ENCODE measurements at places on chromosomes 11 and 22.

GRCh38 chr11:27571154-27571810 lies 64.7 kb upstream of the LIN7C start:
- no peaks in the 10 kb centered on the region for H3K27me3 ChIP-seq
- H3K4me1 ChIP-seq, result no peaks in the 10 kb centered on the region
- H3K36me3 ChIP-seq, result no peaks in the 10 kb centered on the region
- no peak overlapping the region for H3K4me3 ChIP-seq
- no peak for DNase-seq
- no peak overlapping the region for H3K27ac ChIP-seq

DNA sequence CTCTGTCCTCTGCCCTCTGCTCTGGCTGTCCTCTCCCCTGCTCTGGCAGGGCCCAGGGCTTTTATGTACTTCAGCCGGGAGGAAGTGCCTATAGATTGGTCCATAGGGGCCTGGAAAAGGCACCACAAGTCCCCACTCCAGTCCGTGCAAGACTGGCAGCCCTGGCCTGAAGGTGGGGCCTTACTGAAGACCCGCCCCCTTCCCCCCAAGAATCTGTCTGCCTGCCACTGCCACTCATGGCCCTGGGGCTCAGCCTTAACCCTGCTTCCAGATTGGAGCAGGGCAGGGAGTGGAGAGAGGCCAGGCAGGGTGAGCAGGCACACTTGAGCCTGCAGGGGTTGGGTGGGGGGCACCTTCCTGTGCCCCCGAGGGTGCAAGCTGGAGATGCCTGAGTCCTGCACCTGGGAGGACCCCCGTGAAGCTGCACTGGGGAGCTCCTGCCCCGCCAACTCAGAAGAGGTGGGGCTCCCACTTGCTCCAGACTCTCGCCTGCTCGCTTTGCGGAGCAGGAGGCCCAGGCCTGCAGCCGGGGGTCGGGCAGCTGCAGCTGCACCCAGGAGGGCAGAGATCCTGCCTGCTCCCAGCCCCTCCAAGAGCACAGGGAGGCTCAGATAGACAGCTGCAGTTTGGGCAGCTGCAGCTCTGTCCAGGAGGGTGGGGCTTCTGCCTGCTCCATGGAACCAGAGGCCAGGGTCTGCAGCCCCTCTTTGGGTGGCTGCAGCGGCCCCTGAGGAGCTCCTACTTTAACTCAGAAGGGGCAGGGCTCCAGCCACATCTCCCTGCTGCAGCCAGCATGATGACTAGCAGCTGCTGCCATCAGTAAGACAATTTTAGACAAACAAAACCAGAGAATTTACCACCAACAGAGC lies 51.0 kb upstream of the SC5D start:
- H3K4me1 ChIP-seq, result peaks cover 13% of the 10 kb centered on the region
- H3K27me3 ChIP-seq, result no peaks in the 10 kb centered on the region
- no peak overlapping the region for H3K27ac ChIP-seq
- H3K4me3 ChIP-seq, result no peak overlapping the region
- no peak for DNase-seq

GRCh38 chr11:17298302-17298701 lies 21.8 kb downstream of the NUCB2 start:
- no peak overlapping the region for H3K27ac ChIP-seq
- DNase-seq, result no peak
- no peak overlapping the region for H3K4me3 ChIP-seq
- H3K4me1 ChIP-seq, result no peaks in the 10 kb centered on the region
- H3K36me3 ChIP-seq, result no peaks in the 10 kb centered on the region

DNA sequence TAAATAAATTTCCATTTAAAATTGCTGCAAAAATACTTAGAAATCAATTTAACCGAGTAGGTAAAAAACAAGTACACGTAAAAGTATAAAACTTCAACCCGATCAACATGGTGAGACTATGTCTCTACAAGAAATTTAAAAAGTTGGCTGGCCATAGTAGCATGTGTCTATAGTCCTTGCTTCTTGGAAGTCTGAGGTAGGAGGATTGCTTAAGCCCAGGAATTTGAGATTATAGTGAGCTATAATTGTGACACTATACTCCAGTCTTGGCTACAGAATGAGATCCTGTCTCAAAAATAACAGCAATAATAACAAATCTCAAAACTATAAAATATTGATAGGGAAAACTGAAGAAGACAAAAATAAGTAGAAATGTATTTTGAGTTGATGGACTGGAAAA lies 11.1 kb downstream of the CASP4 start:
- no peaks in the 10 kb centered on the region for H3K4me1 ChIP-seq
- no peak overlapping the region for H3K4me3 ChIP-seq
- H3K27ac ChIP-seq, result no peak overlapping the region
- no peak for DNase-seq
- H3K36me3 ChIP-seq, result no peaks in the 10 kb centered on the region

DNA sequence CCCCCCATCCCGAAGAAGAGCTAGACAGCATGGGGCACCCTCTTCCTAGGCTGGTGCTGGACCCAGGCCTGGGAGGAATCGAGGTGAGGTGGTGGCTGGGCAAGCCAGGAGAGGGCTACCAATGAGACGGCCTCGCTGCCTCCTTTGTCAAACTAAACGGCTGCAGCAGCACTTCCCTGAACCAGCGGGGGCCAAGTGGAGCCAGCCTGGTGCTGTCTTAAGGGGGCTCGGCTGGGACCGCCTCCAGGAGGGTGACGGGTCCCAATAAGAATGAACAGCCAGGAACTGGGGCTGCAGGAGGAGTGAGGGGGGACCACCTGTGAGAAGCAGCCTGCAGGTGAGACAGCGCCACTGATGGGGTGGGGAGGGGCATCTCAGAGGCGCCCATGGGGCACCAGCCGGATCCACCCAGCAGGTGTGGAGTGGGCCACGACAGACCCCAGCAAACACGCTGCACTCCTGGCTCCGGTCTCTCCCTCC lies 17.1 kb downstream of the IFT27 start:
- H3K4me1 ChIP-seq, result peaks cover 7% of the 10 kb centered on the region
- DNase-seq, result no peak
- H3K27me3 ChIP-seq, result no peaks in the 10 kb centered on the region
- no peaks in the 10 kb centered on the region for H3K36me3 ChIP-seq
- no peak overlapping the region for H3K27ac ChIP-seq

DNA sequence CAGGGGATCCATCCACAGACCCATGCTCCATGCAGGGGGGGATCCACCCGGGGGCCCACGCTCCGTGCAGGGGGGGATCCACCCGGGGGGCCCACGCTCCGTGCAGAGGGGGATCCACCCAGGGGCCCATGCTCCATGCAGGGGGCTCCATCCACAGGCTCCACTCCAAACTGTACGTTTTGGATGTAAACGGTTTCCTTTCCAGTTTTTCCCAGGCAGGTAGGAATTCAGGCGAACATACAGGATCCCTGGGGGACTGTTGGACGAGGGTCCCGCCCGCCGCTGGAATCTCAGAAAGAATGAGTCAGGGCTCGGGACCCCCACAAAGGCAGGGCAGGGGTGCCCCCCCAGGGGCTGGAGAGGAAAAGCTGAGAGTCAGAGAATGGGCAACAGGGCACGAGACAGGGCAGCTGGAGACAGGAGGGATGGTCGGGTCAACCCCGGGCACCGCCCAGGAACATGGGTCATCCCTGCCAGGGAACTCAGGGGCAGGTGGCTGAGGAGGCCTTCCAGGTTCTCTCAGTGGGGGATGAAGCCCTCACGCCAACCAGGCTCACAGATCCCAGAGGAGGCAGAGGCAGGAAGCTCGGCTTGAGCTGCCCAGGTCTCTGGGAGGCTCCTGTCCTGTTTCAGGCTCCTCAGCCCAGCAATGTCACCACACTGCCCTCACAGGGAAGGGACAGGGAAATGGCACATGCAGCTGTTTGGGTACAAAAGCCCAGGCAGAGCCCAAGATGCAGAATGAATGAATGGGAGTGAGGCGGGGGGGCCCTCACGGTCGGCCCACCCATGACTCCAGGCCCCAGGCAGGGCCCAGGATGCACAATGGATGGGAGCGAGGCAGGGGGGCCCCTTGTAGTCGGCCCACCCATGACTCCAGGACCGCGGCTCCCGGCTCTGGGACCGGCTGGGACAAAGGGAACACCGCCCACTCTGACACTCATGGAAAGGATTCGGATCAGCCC lies 200.2 kb downstream of the BRD1 start:
- no peak overlapping the region for H3K4me3 ChIP-seq
- H3K4me1 ChIP-seq, result no peaks in the 10 kb centered on the region
- H3K36me3 ChIP-seq, result no peaks in the 10 kb centered on the region
- no peak overlapping the region for H3K27ac ChIP-seq
- no peaks in the 10 kb centered on the region for H3K27me3 ChIP-seq
- no peak for DNase-seq

DNA sequence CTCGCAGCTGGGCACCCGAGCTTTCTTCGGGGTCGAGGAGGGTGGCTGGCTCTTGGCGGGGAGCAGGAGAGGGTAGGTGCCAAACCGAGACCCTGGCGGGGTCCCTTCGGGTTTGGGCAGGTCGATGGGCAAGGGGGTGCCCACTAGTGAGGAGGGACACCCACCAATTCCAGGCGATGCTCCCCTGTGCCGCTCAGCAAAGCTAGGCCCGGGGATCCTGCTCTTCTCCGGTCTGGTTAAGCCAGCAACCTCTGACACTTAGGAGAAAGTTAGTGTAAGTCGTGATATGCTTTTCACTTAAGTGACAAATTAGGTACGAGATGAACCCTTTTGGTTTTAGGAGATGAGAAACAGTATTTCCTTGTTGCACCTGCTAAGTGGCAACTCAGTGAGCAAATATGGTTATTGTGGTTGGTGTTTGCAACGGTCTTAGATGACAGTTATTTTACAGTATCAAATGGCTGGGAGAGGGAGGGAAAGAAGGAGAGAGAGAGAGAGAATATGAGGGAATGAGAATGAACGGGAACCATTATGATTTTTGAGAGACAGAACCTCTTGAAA lies 565 bp downstream of the NUCB2 start:
- peaks cover 4% of the 10 kb centered on the region for H3K4me1 ChIP-seq
- H3K36me3 ChIP-seq, result no peaks in the 10 kb centered on the region
- DNase-seq, result peak; percentile 19
- peak overlapping the region; percentile 85 for H3K4me3 ChIP-seq
- H3K27ac ChIP-seq, result peak overlapping the region; percentile 75
- no peaks in the 10 kb centered on the region for H3K27me3 ChIP-seq

GRCh38 chr22:27086080-27087044 lies 429.0 kb downstream of the MIAT start:
- no peaks in the 10 kb centered on the region for H3K36me3 ChIP-seq
- no peak for DNase-seq
- no peak overlapping the region for H3K27ac ChIP-seq
- H3K27me3 ChIP-seq, result peaks cover 8% of the 10 kb centered on the region
- H3K4me3 ChIP-seq, result no peak overlapping the region

DNA sequence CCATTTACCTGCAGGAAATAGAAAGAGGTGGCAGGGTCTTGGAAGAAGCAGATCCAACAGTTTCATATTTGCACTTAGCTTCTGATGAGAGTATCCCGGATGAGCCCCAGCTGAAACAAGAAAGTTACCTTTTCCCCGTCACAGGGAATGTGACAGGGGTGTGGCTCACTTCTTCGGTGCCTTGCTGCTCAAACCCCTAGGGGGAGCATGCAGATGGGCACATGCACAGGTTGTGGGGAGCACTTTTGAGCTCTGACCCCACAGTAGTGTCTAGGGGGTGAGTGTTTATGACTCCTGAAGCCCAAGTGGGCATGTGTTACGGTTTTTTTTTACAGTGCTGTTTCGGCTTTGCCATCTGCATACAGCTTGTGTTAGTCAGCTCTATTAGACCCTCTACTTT lies 1221.0 kb downstream of the JRKL start:
- no peak for DNase-seq
- no peaks in the 10 kb centered on the region for H3K4me1 ChIP-seq
- no peaks in the 10 kb centered on the region for H3K36me3 ChIP-seq
- H3K27ac ChIP-seq, result no peak overlapping the region

DNA sequence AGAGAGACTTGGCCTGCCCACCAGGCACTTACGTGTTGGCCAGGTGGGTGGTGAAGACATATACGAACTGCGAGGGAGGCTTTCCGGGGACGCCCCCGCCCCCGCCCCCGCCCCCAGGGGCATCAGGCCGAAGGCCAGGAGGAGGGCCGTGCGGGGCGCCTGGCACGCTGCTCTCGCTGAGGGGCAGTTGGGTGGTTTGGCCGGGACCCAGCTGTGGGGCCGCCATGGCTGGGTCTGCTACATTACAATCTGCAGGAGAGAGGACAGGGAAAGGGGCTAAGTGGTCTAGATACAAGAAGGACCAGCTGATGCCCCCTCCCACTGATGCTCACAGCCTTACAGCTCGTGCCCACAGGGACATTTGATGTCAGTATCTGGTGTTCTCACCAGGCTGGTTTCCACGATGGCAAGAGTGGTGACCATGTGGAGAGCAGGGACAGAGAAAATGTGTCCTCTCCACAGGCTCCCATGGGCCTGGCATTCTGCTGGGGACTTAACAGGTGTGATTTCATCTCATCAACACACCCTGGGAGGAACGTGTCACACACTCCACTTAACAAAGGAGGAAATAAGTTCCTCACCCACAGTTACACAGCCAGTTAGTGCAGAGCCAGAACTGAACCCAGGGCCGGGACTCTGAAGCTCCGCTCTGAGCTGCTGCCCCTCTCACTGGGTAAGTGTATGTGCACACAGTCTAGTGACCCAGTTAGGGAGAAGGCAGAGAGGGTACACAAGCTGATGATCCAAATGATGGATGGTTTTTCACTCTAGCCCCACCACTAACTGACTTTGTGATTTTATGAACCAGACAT lies 19.7 kb downstream of the CXCR5 start:
- H3K4me1 ChIP-seq, result peaks cover 13% of the 10 kb centered on the region
- DNase-seq, result no peak
- no peak overlapping the region for H3K27ac ChIP-seq
- H3K4me3 ChIP-seq, result no peak overlapping the region

- H3K36me3 ChIP-seq, result no peaks in the 10 kb centered on the region
- no peak for DNase-seq
- no peak overlapping the region for H3K4me3 ChIP-seq
- H3K27ac ChIP-seq, result no peak overlapping the region
- peaks cover 3% of the 10 kb centered on the region for H3K4me1 ChIP-seq
These were observed 1.1 kb upstream of the RAC2 start for GRCh38 chr22:37244922-37245722.
